ENCODE measurements at places on chromosomes 12 and 14.
A peak's percentile ranks its signal among the peaks of the same experiment; 100 is the strongest.

- peak; percentile 30 for DNase-seq
These were observed 21.8 kb downstream of the SLC15A4 start for GRCh38 chr12:128801879-128802391.

- no peak for DNase-seq
These were observed 42.8 kb upstream of the NUAK1 start for GRCh38 chr12:106181401-106182114.

GRCh38 chr12:109385339-109386058 is 37.8 kb downstream of the MYO1H start:
- DNase-seq = peak; percentile 46

DNA sequence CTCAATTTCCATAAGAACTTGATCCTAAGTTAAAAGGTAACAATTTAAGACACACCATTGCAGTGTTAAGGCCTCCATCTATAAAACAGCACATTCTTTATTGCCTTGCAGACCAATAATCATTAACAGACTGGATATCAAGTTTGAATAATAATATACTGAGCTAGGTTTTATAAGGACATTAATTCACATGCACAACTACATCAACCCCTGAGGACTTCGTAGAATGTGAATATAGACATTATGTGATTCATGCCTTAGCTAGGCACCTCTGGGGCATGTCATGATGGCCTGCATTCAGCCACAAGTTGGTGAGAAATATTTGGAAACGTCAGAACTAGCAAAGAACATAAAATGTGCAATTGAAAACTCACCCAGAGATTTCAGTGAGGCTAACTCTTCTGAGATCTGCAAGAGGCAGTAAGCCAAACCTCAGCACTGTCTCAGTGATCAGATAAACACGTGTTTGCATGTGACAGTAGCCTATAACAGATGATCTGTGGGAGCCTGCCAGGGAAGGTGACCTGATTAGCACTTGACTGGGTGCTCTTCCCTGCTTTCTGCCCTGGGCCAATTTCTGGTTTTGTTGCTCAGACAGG is 492.2 kb downstream of the FLRT2 start:
- peak; percentile 29 for DNase-seq

DNA sequence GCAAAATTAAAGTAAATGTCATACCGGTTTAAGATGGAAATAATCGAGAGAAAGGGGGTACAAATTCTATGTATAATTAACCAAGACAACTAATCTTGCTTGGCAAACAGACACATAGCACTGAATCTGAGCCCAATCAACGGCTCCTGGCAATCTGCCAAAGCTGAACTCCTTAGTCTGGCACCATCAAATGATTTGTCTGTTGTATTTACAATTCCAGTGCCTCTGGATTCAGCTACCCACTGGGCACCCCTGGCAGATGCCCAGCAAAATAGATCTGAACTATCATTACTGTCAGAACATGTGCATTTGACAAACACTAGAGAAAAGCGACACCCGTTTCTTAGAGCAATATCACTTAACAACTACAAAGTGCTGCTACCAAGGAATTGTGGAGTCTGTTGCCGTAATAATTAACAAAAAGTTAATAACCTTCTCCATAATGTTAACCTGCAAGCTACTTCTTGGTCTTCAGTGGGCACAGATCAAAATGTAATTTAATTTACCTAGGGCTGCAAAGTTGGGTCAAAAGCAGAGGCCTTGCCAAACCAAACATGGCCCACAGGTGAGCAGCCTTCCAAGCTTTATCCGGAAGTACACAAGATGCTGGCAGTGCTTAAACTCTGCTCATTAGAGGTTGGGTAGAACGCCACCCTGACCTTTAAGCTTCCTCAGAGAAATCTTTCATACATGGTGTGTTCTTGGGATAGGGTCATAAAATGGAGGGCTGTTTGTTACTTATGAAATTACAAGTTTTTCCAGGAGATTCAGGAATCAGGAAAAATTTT is 7.6 kb downstream of the EGLN3 start:
- no peak for DNase-seq

GRCh38 chr14:55352201-55352600 is 59.4 kb downstream of the ATG14 start:
- no peak for DNase-seq

GRCh38 chr14:64502887-64503433 is 678 bp downstream of the ZBTB25 start:
- DNase-seq = no peak

DNA sequence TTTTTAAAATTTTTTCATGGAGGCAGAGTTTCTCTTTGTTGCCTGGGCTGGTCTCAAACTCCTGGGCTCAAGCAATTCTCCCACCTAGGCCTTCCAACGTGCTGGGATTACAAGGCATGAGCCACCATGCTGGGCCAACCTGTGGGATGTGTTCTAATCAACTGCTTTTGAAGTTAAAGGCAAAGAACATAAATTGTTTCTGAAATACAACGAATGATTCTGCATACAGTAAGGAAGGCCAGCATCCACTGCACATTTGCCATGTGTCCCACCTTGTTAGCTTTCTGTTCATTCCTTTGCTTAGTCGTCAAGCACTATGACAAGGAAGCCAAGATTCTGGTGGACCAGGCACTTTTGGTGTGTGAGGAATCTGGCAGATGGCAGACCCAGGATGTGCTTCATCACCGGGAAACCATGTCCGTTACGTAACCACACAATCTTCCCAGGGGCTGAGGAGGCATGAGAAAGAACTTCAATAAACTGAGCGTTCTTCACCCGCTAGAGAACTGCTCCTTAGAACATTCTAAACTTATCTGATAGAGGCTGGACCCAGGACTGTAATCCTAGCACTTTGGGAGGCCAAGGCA is 24.5 kb downstream of the MOK start:
- peak; percentile 91 for DNase-seq

DNA sequence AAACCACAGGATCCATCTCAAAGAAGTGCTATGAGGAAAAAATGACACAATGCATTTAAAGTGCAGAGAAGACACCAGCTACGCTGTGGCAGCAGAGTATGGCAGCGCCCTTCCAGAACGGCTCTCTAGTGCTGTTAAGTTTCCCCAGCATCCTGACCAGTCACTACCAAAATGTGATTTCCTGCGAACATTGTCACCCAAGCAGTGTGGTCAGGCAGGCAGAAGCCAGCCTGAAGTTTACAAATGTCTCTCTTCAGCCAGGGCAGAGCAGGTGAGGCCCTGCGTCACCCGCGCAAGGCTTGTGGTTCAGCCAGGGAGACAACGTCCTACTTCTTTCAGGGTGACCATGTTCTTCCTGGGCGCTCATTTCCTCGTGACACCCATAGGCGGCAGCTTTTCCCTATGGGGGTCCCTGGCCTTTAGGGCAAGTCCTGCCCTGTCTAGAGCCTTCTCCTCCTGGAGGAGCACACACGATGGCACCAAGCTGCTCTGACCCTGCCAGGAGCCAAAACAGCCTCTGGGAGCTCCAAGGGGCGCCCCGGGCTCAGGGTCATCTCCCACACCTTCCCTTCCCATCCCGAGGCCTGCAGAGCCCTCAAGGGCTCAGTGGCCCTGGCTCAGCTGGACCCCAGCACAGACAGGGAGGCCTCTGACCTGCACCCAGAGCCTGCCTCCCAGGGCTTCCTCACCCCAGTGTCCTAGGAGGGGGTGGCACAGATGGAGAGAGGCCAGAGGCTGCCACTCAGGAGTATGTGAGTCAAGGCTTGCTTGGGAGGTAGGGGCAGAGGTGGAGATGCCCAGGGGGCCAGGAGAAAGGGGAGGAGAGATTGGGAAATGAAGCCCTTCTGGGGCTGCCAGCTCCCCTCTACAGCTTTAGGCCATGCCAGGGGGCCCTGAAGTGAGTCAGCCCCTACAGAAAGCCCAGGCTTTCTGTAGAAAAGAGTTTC is 41.9 kb downstream of the PSMA6 start:
- no peak for DNase-seq

- no peak for DNase-seq
These were observed 44.6 kb downstream of the KIF26A start for GRCh38 chr14:104182857-104183425.

DNA sequence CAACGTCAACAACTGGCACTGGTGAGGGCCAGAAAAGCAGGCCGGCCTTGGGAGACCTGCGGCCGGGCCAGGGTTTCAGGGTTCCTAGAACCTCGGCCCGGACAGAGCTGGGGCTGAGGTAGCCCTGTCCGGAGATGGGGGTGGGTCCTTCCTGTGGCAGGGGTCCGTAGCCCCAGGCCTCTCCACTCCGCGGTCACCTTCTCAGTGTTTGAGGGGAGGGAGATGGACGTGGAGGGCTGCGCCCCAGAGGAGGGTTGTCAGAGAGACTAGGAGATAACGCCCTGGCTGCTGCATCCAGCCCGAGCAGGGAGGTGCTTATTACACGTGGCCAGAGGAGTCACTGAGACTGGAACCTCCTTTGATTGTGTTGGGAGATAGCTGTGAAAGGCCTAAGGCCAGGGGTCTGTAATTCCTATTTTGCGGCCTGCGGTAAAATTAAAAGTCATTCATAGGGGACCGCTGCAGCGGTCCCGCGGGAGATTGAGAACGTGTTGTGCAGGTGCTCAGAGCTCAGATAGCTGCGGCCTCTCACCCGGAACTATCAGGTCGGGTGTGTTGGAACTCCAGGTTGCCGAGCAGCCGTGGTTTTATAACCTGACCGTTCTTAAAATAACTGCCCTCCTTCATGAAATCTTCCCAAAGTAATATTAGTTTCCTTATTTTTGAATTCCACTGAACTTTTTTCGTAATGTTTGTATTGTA is 507 bp downstream of the AHSA1 start:
- DNase-seq = peak; percentile 57

DNA sequence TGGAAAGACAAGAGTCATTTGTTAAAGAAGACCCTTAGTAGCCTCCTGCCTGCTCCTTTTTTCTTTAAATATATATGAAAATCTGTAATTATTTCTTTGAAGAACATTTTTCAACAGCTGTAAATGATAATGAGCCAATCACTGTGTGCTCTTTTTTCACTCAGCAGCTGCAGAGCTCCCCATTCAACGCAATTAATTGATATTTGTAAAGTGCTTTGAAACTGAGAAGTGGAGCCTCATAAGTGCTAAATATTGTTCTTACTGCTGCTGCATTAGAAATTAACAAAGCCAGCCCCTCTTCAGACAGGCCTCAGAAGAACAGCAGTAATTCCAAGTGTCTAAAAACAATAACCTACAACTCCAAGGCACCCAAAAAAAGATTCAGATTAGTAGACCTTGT is 224.3 kb downstream of the GXYLT1 start:
- DNase-seq = no peak

DNA sequence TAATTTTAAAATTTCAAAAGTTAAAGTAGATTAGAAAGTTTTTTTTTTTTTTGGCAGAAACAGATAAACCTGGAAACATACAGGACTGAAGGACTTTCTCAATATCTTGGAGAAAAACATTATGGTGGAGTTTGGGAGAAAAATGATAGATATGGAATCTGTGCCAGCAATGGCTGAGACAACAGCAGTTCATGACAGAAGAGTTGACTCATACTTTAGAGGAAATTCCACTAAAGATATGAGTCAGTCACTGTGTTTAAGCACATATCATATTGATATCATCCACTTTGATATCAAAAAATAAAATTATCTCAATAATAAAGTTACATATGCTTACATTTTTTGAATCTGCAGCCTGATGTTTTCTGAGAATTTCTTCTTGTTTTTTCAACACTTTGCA is 193.9 kb upstream of the OR4E1 start:
- DNase-seq = no peak

- DNase-seq = peak; percentile 54
These were observed 179.9 kb upstream of the ATF7IP start for GRCh38 chr12:14185427-14186192.

GRCh38 chr12:9260931-9261330 is 52.7 kb upstream of the PZP start:
- DNase-seq = no peak

GRCh38 chr14:33404964-33405574 is 466.4 kb downstream of the NPAS3 start:
- no peak for DNase-seq

- peak; percentile 75 for DNase-seq
These were observed at the start of gene GPR68 for GRCh38 chr14:91244501-91244901. GPR68 (minus strand) TSS chr14:91244704; CDS start chr14:91235050, 9,654 bp downstream.

GRCh38 chr14:34782031-34782430 is 67.6 kb upstream of the CFL2 start:
- DNase-seq = no peak

GRCh38 chr12:122081697-122082221 is 3.2 kb downstream of the MLXIP start:
- peak; percentile 69 for DNase-seq

- no peak for DNase-seq
These were observed 56.4 kb upstream of the FBXO33 start for GRCh38 chr14:39488600-39488999.

GRCh38 chr12:69500631-69501030 is 30.4 kb downstream of the FRS2 start:
- peak; percentile 18 for DNase-seq

Data from foreskin fibroblast (primary cell).